Activated CD4-positive, alpha-beta memory T cell treated with anti-CD3 and anti-CD28 coated beads for 36 hours (primary cell): ENCODE measurements at places on chromosomes 7 and 10.
A peak's percentile ranks its signal among the peaks of the same experiment; 100 is the strongest.

DNA sequence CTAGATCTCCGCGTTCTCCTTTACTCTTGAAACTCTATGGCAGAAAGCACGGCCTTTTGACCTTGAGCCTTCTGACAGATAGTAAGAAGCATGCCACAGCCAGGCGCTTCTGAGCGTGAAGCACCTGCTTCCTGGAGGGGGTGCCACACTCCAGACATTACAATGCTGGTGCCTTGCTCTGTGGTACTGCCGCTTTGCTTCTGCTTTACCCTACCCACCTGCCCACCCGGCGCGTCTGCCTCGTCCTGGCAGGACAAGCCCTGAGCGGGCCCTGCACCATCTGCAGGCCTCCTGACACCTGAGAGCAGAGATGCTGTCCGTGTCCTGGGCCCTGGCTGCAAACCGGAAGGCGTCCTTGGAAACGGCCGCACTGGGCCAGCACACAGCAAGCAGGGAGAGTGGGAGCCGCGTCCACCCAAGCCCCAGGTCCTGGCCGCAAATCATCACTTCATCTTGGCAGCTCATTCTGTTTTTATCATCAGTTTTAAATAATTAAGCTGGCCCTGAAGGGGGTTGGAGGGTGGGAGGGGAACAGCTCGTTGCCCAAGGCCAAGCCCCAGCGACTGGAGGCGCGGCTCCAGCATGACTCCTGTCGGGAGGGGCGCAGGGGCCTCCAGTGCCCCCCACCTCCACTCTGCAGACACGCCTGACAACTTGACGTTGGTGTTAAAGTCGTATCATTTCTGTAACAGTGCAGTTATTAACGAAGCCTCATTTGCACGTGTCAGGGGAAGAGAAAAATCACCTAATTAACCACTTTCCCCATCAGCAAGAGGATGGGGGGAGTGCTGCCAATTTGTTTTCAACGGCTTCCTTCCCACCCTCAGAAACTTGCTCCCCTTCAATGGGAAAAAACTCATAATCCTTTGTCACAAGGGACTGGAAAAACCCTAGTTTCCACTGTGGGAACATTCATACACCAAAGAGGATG lies 132.2 kb downstream of the MAD1L1 start:
- peak; percentile 36 for DNase-seq

- DNase-seq: no peak
Observed at GRCh38 chr7:21690705-21691104, 147.9 kb downstream of the DNAH11 start.

DNA sequence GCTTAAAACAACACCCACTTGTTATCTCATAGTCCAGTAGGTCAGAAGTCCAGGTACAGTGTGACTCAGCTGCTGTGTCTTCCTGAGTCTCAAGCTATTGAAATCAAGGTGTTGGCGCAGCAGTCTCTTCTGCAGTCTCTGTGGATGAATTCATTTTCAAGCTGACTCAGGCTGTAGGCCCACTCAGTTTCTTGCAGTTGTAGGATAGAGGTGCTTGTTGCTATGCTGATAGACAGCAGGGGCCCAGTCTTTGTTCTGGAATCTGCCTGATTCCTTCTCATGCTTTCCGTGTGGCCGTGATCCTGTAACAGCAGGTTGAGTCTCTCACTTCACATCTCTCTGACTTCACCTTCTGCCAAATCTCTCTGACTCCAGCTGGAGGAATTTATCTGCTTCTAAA lies 400.4 kb upstream of the POM121L12 start:
- DNase-seq: no peak

GRCh38 chr10:118966076-118966849 lies 63.3 kb upstream of the NANOS1 start:
- DNase-seq: no peak

GRCh38 chr7:136859803-136860202 lies 8.6 kb upstream of the CHRM2 start:
- no peak for DNase-seq

DNA sequence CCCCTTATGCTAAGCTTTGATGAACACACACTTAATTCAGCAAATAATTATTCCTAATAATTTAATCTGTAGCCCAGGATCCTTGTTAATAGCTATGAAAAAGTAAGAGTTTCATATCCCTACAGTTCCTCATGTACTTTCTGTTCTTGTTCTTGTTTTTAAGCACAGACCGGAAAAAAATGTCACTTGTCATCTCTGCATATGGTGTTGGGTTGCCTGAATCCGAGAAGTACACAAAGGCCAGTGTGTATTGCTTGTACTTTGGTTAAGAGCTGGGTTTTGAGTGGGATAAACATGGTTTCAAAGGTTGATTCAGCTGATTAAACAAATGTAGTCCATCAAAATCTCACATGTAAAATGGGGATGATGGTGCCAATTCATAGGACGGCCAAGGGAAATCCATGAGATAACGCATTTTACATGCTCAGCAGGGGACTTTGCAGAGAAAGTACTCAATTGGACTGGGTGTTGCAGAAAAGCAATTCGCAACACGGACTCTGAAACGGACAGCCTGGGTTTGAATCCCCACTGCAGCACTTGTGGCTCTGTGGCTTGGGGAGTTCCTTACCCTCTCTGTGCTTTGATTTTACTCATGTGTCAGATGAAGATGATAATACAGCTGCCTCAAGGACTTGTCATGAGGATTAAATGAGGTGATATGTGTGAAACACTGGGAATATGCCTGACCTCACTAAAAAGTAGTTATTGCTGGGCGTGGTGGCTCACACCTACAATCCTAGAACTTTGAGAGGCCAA lies 71.7 kb downstream of the MAP3K8 start:
- DNase-seq: no peak
